Suprapubic skin (tissue), 4 donors: ENCODE measurements at places on chromosomes 2 and 18. TPM values are rescaled to one million over a fixed set of nuclear protein-coding genes. Genes with fewer than 3 reads are reported as not detected.

The QPCT gene
- 36.7 TPM for total RNA-seq

The ZNF24 gene
- total RNA-seq = 33.6 TPM

The PRPF40A gene
- 66.4 TPM for total RNA-seq

The LBX2 gene
- total RNA-seq = not detected

The FAM161A gene
- 1.1 TPM for total RNA-seq

The ONECUT2 gene
- 0.08 TPM for total RNA-seq

DNA sequence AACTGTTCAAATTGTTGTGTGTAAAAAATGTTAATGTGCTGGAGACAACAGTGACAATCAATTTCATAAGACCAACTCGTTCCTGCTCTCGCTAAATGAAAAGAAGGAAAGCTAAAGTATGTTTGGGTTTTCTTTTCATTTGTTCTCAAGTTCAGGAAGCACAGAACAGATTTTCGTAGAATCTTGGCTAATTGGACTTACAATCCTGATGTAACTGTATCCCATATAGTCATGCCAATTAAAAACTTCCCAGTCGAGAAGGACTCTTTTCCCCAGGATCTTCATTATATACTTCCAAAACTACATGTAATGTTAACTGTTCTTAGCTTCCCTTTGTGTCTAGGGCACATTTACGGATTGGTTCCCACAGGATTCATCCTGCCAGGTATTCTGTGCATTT, 135.4 kb upstream of the ITGB6 start:
- no peaks in the 10 kb centered on the region for H3K36me3 ChIP-seq
- H3K4me1 ChIP-seq = peaks cover 57% of the 10 kb centered on the region
- no peak overlapping the region for H3K4me3 ChIP-seq
- no peak for DNase-seq
- no peak overlapping the region for H3K27ac ChIP-seq
- H3K27me3 ChIP-seq = no peaks in the 10 kb centered on the region

DNA sequence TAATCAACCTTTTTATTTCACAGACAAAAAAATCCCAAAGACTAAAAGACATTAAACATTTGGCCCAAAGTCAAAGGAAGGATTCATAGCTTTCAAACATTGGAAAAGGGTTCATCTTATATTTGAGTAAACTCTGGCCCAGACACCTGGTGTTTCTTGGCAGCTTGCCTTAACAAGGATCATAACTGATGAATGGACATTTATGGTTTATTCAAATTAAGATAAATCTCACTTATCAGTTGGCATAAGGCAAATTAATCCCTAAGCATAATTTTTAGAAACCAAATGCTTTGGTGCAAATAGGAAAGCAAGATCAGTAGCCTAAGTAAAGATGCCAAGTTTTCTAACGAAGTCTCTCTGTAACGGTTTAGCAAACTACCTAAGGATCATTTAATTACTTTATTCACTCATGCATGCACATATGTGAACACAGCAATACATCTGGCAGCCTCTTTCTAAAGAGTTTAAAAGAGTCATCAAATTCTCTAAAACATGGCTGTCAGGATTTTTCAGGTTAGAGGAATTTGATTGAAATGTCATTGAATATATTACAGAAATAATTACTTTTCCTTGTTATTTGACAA, 323.4 kb upstream of the RBMS1 start:
- DNase-seq = no peak
- no peaks in the 10 kb centered on the region for H3K36me3 ChIP-seq
- H3K27me3 ChIP-seq = no peaks in the 10 kb centered on the region
- H3K27ac ChIP-seq = no peak overlapping the region

GRCh38 chr18:48740851-48741485, 202.1 kb downstream of the CTIF start:
- H3K36me3 ChIP-seq = no peaks in the 10 kb centered on the region
- DNase-seq = no peak
- H3K27me3 ChIP-seq = no peaks in the 10 kb centered on the region
- H3K4me1 ChIP-seq = peaks cover 46% of the 10 kb centered on the region

DNA sequence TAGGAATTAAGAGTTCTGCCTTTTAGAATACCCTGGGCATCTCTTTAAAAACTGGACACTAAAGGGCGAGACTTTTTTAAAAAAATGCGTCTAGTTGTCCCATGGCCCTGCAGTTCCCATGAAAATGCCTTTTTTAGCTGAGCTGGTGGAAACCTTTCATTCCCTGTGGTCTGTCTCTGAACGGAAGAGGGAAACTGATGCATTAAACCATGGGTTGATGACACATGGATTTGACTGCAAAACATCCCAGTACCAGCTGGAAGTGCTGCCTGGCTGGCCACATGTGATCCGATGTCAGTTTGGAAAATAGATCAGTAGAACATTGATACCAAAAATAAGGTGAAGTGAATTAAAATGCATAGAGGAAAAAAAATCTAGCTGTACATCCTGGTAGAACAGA, 129.2 kb downstream of the MYO1B start:
- peaks cover 17% of the 10 kb centered on the region for H3K4me1 ChIP-seq
- no peaks in the 10 kb centered on the region for H3K27me3 ChIP-seq
- DNase-seq = no peak
- no peak overlapping the region for H3K27ac ChIP-seq
- no peak overlapping the region for H3K4me3 ChIP-seq

- H3K4me1 ChIP-seq = no peaks in the 10 kb centered on the region
- no peak overlapping the region for H3K27ac ChIP-seq
- H3K27me3 ChIP-seq = no peaks in the 10 kb centered on the region
- DNase-seq = no peak
- no peak overlapping the region for H3K4me3 ChIP-seq
Measured at GRCh38 chr2:24785671-24786321, 7.4 kb downstream of the PTRHD1 start.

- H3K4me1 ChIP-seq = no peaks in the 10 kb centered on the region
- peaks cover 70% of the 10 kb centered on the region for H3K36me3 ChIP-seq
- H3K27me3 ChIP-seq = no peaks in the 10 kb centered on the region
- no peak overlapping the region for H3K27ac ChIP-seq
- no peak for DNase-seq
Measured at GRCh38 chr2:36513661-36514060, 84.3 kb downstream of the FEZ2 start.

DNA sequence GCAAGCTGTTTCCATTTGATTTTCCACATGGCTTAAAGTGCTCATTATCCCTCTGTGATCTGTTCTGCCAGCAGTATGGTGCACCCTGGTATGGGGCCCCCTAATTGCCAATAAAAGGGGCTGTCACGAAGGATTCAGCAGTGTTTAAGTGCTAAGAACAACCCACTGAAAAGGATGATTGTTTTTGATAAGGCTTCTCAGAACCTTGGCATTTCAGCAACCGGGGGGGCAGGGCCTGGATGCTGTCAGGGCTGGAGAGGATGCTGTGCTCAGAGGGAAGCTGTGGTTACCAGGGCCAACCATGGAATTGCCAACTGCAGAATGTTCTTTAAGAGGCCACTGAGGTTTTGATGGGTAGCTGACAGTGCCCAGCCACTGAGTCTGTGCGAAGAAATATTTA, 117.8 kb downstream of the CTIF start:
- DNase-seq = no peak
- H3K4me3 ChIP-seq = no peak overlapping the region
- H3K36me3 ChIP-seq = no peaks in the 10 kb centered on the region
- H3K4me1 ChIP-seq = no peaks in the 10 kb centered on the region

DNA sequence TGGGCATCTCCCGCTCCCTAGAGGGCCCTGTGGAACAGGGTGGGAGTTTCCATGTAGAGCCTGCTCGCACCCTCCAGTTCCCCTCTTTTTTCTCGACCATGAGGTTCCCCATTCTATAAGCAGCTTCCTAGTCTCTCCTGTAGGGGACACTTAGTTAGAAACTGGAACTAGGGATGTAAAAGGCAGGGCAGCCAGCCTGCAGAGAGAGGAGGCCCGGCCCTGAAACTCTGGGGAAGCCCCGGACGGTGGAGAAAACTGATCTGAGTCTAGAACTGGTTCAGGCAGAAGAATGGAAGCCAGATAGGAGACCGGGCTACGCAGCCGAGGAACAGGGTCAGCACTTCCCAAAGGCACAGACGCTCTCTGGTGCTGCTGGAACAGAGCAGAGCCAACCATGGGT, 51.6 kb upstream of the ATG16L1 start:
- DNase-seq = no peak
- no peaks in the 10 kb centered on the region for H3K4me1 ChIP-seq
- peaks cover 16% of the 10 kb centered on the region for H3K36me3 ChIP-seq

- H3K27me3 ChIP-seq = no peaks in the 10 kb centered on the region
- H3K4me1 ChIP-seq = no peaks in the 10 kb centered on the region
- peaks cover 4% of the 10 kb centered on the region for H3K36me3 ChIP-seq
- H3K4me3 ChIP-seq = no peak overlapping the region
- H3K27ac ChIP-seq = no peak overlapping the region
- no peak for DNase-seq
Measured at GRCh38 chr2:119264781-119265692, 41.4 kb downstream of the STEAP3 start.

- peaks cover 33% of the 10 kb centered on the region for H3K4me1 ChIP-seq
- H3K4me3 ChIP-seq = no peak overlapping the region
- H3K27me3 ChIP-seq = no peaks in the 10 kb centered on the region
- no peak for DNase-seq
Measured at GRCh38 chr2:105886029-105886454, 141.3 kb downstream of the NCK2 start.

DNA sequence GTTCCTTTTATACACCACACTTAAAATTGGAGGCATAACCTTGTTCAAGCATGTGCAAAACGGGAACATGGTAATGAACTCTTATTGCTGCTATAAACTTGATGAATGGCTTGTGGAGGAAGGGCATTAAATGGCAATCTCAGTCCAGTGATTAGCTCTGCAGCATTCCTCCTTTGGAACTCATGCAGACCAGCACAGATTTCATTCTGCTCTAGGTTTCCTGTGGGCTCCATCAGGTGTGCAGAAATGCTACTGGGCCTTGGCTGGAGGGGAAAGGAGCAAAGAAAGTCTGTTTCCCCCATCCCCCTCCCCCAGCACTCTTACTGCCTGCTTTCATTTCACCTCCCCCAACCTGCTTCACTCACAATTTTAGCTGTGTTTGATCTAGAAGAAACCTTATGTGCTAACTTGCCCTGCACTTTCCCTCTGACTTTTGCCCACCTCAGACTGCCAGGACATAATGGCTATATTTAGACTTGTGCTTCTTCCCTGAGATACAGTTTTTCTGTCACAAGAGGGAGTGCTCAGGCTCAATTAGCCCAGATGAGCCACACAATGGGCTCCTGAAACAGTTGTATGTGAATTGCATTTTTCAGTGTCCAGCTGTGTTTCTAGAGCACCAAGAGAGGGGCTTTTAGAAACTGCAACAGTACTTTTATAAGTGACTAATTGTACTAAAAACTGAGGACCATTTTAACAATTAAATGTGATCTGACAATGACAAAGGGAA, 109.8 kb downstream of the FSHR start:
- H3K27ac ChIP-seq = no peak overlapping the region
- H3K27me3 ChIP-seq = no peaks in the 10 kb centered on the region
- no peaks in the 10 kb centered on the region for H3K4me1 ChIP-seq
- H3K4me3 ChIP-seq = no peak overlapping the region

DNA sequence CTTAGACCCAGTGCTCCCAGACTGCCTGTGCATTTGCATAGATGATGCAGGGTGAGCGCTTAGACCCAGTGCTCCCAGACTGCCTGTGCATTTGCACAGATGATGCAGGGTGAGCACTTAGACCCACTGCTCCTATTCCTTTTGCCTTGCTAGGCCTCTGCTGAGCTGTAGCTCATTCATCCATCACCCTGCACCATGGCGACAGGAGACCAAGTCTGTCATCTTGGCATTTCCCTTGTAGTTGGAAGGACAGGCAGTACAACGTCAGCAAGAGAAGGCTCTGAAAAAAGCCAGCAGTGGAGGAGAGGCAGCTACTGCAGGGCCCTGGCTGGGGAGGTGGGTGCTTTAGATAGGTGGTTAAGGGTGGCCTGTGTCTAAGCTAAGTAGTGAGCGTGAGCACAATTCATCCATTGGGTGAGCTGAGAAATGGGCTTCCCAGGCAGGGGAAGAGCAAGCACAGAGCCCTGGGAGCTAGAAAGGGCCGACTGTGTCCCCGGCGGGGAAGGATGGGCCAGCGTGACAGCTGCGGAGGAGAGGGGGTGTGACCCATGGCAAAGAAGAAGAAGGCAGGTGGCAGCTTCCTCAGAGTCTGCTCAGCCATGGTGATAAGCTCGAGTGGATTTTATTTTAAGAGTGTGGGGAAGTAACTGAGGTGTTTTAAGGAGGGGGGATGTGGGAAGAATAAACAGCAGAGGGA, 108.8 kb downstream of the LPIN1 start:
- H3K4me1 ChIP-seq = no peaks in the 10 kb centered on the region
- no peaks in the 10 kb centered on the region for H3K27me3 ChIP-seq
- H3K27ac ChIP-seq = no peak overlapping the region
- DNase-seq = no peak
- no peaks in the 10 kb centered on the region for H3K36me3 ChIP-seq

DNA sequence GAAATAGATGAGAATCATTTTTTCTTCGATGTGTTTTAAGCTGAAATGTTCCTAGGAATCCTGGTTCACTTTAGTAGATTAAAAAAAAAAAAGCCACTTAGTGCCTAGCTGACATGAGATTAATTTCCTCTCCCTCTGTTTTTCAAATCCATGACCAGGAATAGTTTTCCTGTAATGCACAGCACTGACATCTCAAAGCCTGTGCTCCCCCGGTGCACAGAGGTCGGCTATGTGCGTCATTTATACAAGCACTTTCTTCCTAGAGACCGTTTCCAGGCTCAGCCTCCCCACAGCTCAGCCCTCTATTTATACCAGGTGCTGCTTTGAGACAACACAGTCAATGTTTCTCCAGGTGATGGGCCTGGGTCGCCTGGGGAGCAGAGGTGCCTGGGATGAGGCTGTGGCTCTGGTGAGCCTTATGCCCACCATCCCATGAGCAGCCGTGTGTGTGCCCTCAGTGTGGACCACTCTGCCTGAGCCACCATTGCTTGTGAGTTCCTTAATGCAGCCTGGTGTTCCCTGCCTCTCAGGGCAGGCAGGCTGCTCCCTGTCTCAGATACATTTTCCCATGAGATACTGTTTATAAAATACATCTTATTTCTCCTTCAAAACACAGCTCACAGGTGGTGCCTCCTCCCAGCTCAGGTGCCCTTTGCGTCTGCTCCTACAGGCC, 515.7 kb upstream of the HS6ST1 start:
- DNase-seq = no peak
- no peak overlapping the region for H3K4me3 ChIP-seq
- H3K27ac ChIP-seq = no peak overlapping the region
- no peaks in the 10 kb centered on the region for H3K36me3 ChIP-seq

GRCh38 chr2:182496596-182496995, 69.8 kb upstream of the PDE1A start:
- H3K4me3 ChIP-seq = no peak overlapping the region
- H3K27ac ChIP-seq = no peak overlapping the region

GRCh38 chr2:69225933-69226332, 161.1 kb downstream of the GFPT1 start:
- H3K4me1 ChIP-seq = no peaks in the 10 kb centered on the region
- no peaks in the 10 kb centered on the region for H3K36me3 ChIP-seq
- no peak overlapping the region for H3K4me3 ChIP-seq
- DNase-seq = no peak
- no peak overlapping the region for H3K27ac ChIP-seq
- H3K27me3 ChIP-seq = no peaks in the 10 kb centered on the region

- DNase-seq = no peak
- no peaks in the 10 kb centered on the region for H3K36me3 ChIP-seq
- H3K27me3 ChIP-seq = no peaks in the 10 kb centered on the region
- no peaks in the 10 kb centered on the region for H3K4me1 ChIP-seq
- no peak overlapping the region for H3K4me3 ChIP-seq
Measured at GRCh38 chr18:31419457-31419932, 28.0 kb upstream of the DSG3 start.
